Cerebellum (tissue), 4 donors: ENCODE measurements at places on chromosomes 16 and 17.

DNA sequence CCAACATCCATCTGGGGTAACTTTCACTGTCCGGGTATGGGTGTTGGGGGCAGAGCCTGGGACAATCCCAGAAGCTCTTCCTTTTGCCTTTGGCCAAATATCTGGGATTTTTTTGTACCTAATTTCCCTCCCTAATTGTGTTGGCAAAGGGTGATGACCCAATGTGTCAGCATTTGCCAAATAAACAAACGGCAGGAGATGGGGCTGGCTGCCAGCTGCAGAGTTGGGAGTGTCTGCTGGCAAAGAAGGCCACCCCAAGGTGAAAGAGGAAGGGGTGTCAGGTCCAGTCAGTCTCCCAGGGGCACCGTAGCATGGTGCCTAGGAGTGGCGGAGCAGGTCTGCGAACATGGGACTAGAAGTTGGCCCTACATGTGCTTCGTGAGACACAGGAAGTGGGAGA lies 73.0 kb downstream of the SLC6A2 start:
- DNase-seq = no peak

DNA sequence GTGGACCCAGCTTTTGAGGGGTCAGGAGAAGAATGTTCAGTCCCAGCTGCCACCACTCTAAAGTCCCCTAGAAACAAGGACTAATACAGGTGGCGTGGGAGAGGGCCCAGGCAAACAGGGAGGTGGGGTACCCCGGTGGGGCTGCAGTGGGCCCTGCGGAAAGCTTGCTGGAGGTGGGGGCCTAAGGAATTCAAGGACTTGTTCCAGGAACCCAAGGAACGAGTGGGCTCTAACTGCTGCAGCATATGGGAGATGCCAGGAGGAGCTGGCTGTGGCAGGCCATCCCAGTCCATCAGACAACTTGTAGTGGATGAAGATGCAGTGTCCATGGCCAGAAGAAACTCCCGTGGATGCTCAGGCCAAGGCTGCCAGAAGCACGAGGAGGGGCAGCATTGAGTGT lies 10.6 kb downstream of the SNX20 start:
- no peak for DNase-seq

GRCh38 chr16:23064639-23065038 lies 84.6 kb downstream of the USP31 start:
- no peak for DNase-seq

- no peak for DNase-seq
Measured at GRCh38 chr17:47696717-47697642, 3.0 kb downstream of the TBKBP1 start.

GRCh38 chr17:44884941-44885340 lies 14.3 kb downstream of the EFTUD2 start:
- DNase-seq = no peak

DNA sequence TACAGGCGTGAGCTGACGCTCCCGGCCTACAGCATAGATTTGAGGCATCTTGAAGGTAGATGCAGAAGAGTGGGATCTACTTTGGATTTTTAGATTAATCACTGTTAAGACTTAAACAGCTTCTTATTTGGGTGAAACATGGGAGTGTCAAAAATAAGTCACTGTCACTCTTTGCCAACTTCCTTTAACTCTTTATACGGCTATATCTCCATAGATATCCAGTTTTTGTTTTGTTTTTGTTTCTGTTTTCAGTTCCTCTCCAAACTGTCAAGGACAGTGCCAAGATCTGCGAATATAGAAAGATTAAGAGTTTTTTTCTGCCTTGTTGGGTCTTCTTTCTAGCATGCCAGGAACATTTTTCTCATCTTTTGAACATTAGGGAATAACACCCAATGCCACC lies 706.1 kb downstream of the WWOX start:
- DNase-seq = no peak
